ENCODE measurements at places on chromosomes 13 and 19.
A peak's percentile ranks its signal among the peaks of the same experiment; 100 is the strongest.

GRCh38 chr19:14432791-14433553, at the start of gene PKN1:
TSS of gene PKN1 (plus strand) at chr19:14433306. CDS start at chr19:14433522, 216 bp downstream.
- peak; percentile 2 for DNase-seq

- no peak for DNase-seq
These were observed 5.7 kb downstream of the ZNF653 start for GRCh38 chr19:11499890-11500420.

GRCh38 chr13:97388373-97388772, 45.6 kb upstream of the RAP2A start:
- DNase-seq = no peak

DNA sequence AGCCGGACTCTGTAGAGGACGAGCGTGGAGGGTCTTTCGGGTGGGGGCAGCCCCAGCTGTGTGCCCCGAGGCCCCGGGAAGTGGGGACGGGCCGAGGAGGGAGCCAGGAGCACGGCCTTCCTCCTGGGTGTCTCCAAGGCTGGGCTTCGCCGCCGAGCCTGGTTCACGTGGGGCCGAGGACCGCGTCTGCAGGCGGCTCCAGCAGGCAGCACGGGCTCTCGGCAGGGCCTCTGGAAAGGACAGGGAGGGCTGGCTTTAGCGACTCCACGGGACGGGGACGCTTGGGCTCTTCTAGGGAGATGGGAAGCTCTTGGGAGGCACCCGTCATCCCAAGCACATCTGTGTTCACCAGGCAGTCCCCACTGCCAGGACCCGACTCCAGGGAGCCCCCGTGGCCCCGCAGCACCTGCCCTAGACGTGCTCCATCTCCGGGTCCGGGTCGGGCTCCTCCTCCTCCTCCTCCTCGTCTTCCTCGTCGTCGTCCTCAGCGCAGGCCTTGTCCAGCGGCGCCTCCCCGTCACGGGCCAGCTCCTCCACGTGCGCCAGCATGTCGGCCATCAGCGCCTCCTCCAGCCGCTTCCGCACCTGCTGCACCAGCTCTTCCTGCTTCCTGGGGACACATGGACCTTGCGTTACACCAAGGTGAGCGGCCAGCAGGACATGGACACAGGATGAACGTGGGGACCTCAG, 9.9 kb upstream of the MEX3D start:
- DNase-seq = no peak

GRCh38 chr13:105816994-105817393, 718.5 kb downstream of the EFNB2 start:
- no peak for DNase-seq

GRCh38 chr13:22325761-22326160, 654.9 kb downstream of the FGF9 start:
- DNase-seq = no peak

GRCh38 chr19:1684573-1684912, 32.1 kb upstream of the TCF3 start:
- DNase-seq = no peak

DNA sequence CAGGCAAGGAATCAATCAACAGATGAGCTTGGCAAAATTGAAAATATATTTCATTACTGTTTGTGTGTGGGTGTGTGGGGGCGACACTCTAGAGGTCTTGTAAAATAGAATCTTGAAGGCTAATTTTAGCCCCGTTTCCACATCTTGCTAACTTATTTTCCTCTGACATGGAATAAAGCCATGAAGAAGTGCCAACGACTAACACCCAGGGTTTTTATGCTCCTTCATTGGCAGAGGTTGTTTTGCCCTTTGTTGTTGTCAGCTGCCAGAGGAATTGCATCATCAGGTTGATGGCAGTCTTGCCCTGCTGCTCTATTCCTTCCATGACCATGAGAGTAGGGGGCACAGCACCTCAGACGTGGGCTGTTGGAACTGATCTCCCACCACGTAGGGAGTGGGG, 30.6 kb upstream of the FAM216B start:
- DNase-seq = no peak

- no peak for DNase-seq
These were observed 25.3 kb downstream of the RASA3 start for GRCh38 chr13:114106991-114107685.

- DNase-seq = no peak
These were observed 5.5 kb upstream of the CYP4F3 start for GRCh38 chr19:15635016-15635805.

DNA sequence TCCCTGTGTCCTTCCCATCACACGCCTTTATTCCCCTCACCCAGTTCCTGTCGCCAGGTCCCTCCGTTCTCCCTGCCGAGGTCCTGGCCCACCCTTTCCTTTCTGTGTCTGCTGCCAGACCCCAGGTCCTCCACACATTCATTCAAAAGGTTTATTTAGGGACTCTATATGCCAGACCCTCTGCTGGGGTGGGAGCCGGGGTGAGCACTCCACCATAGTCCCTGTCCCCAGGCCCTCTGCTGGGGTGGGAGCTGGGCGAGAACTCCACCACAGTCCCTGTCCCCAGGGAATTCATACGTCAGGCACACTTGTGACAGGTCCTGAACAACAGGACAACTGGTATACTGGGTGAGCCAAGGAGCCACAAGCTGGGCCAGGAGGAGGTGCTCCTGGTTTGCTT, 34.4 kb upstream of the TUBGCP3 start:
- no peak for DNase-seq

GRCh38 chr19:53091413-53092254, 11.6 kb downstream of the ZNF160 start:
- no peak for DNase-seq

GRCh38 chr13:95623141-95623540, 21.4 kb downstream of the DZIP1 start:
- DNase-seq = no peak

DNA sequence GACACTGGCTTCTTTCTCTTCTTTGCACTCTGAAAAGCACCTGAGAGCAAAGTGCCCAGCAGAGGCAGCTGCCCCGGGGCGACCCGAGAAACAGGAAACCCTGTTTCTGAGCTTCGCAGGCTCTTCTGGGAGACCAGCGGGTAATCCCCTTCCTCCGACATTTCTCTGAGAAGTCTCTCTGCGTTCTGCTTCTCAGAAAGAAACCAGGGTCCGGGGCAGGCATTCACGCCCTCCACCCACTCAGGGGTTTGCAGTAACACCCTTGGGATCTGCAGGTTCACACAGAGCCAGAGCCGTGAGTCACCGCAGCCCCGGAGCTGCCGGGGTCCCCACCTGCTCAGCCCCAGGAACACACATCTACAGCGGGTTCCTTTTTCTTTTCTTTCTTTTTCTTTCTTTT, 86.0 kb downstream of the GADD45B start:
- no peak for DNase-seq

- no peak for DNase-seq
These were observed 29.7 kb downstream of the MIPEP start for GRCh38 chr13:23859455-23859854.

DNA sequence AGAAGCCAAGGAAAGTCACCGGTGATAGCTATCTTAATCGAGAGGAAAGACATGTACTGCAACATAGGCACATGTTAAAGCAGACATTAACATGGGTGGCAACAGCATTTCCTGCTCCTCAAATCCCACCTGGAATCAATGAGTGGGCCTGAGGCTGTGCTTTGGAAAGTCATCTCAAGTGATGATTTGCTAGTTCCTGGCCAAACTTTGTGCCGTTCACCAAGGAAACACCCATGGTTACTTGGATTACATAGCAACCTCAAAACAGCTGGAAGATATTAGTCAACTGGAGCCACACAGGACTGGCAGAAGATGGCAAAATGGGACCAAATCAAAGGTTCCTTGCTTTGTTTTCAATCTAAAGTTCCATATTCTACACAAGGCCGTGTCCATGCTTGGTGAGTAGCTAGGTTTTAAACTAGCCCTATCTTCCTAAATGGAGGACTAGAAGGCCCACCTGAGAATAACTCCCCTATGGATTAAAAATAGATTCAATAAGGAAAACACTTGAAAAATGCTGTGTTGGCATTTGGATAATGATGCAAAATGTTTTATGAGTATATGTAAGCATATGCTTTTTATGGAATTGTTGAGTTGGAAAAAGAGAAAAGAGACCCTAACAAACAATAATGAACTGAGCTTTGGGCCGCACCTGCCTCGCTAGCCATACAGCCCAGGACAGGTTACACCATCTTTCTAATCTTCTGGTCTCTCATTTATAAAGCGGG, 144.5 kb downstream of the RGCC start:
- no peak for DNase-seq

DNA sequence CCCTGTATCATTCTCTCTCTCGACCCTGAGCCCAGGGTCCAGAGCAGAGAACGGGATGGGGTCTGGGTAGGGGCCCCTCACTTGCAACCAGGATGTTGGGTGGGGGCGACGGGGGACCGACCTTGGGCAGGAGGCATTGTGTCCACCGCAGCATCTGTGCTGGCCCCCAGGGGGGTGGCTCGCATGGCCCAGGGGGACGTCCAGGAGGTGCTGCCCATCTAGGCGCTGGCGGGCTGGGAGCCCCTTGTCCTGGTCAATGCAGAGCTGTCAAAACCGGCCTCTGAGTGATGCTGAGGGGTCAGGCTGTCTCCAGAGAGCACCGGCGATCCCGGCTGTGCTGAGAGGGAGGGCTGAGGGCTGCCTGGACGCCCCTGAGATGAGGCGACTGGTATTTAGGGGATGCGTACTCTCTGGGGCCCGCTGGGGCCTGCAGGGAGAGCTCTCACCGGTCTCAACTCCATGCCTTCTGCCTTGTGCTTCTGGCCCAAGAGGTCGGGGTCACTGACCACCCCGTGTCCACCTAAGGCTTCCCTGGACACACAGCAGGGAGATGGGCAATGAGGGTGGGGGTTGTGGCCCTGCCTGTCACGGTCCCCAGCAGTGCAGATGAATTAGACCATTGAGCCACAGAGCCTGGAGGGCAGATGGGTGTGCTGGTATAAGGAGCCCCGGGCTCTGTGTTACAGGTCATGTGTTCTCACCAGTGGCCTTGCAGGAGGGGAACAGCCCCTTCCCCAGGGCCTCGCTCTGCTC, 8.6 kb downstream of the RPS9 start:
- no peak for DNase-seq

DNA sequence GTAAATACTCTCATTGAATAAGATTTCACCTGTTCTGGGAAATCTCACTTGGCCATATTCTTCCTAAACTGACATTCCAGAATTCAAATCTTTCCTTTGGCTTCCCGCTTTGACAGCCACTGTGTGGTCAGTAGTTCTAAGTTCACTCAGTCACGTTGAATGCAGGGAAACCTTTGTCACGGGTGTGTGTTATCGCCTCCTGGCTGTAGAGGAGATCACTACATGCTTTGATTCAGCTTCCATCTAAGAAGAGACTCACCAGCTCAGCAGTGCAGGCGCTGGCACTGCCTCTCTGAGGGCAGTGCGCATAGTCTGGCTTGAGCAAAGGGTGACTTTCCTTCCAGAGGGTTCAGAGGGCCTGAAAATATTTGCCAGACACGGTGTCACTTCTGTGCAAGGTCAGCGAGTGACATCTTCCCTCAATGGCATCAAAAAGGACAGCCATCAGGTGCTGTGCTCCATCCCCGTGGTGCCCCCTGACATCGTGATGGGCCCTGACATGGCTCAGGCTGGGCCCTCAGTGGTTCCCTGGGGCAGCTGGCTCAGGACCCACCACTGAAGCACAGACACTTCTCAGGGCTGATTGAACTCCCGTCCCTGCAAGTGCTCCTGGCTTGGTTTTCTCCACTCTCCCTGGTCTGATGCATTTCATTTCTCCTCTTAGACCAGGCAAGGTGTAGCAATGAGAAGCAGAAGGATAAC, 635.4 kb upstream of the ARGLU1 start:
- DNase-seq = no peak

DNA sequence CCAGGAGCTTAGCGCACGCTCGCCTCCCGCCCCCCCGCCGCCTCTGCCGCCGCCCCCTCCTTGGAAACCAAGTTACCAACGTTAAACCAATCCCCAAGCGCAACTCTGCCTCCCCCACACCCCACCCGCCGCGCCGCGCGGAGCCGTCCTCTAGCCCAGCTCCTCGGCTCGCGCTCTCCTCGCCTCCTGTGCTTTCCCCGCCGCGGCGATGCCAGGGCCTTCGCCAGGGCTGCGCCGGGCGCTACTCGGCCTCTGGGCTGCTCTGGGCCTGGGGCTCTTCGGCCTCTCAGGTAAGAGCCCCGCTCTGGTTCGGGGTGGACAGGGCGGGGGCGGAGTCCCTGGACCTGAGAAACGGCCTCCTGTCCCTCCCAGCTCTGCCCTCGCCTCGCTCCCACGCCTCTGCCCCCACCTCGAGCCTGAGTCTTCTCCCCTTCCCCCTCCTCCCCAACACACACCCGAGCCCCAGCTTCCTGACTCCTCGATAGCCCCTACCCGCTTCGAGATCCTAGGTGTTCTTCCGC, at the start of gene ICAM5:
ICAM5 (plus strand) TSS at position 117 of the 521 bp plus-strand sequence; CDS start at position 209, 92 bp downstream.
- DNase-seq = no peak

DNA sequence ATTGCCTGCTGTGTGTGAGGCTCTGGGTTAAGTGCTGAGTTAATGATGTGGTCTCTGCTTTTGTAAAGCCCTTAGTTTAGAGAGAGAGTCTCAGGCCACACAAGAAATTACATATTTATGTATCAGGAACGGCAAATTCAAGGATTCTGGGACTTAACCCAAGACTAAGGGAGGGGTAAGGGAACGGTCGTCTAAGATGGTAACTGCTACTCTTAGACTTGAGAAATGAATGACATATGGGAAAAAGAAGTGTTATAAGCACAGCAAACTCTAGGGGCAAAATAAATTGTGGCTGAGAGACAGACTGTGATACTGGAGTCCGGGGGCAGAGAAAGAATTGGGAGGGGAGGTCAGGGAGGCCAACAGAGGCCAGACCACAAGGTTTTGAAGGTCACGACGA, 10.2 kb downstream of the VSIG10L start:
- no peak for DNase-seq

GRCh38 chr19:46979126-46980105, 40.2 kb upstream of the NPAS1 start:
- DNase-seq = no peak

GRCh38 chr19:3045885-3046697, 16.2 kb downstream of the TLE5 start:
- DNase-seq = no peak

- DNase-seq = no peak
These were observed 51.3 kb downstream of the ZNF536 start for GRCh38 chr19:30423481-30423880.

All from cerebellar nuclear complex (tissue), 1 donor.